MV-4-11 (cell line): ENCODE measurements at places on chromosomes 16 and 17.

DNA sequence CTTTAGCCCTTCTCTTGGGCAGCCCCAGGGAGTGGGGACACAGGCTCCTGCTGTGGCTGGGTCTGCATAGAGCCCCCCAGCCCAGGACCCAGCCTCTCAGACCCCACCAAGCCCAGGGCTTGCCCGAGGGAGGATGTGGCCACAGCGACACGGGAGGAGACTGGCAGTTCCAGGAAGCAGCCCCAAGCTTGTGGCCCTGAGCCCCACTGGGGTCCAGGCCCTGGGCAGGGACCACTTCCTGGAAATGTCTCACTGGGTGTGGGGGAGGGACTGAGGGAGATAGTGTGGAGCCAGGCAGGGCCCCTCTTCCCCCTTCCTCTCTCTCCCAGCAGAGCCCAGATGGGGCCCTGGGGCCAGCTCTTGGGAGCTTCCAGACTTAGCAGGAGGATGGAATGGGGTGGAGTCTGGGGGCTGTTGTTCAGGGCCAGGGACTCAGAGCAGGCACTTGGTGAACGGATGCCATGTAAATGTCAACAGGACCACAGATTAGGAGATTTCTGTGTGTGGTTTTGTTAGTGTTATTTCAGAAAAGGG, 35.3 kb downstream of the ADGRG5 start:
- peak; percentile 45 for DNase-seq

DNA sequence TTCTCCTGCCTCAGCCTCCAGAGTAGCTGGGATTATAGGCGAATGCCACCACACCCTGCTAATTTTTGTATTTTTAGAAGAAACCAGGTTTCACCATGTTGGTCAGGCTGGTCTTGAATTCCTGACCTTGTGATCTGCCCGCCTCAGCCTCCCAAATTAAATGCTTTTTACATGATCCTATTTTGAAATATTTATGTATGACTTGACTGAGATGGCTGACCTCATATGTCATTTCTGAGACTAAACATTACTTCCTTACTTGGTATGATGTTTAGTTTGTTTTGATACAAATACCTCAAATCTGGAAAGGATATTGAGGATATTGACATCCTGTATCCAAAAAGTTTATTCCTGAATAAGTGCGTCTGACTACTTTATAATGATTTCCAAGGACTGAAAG, 11.9 kb downstream of the CALCOCO2 start:
- no peak for DNase-seq

DNA sequence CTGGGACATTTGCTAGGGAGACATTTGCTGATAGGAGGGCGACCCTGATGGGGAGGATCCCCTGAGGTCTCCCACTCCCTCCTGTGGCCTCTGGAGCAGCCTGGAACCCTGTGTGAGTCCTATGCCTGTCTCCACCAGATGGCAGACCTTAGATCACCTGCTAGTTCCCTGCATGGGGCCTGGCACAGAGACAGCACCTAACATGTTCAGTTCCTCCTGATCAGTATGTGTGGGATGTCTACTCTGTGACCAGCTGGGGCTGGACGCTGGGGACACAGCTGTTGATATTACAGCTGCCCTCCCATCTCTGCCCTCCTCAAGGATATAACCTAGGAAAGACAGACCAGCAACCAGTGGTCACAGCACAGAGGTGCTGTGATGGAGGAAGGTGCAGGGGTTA, 1.1 kb upstream of the ADCY7 start:
- peak; percentile 46 for DNase-seq

- DNase-seq = peak; percentile 16
Measured at GRCh38 chr17:29107084-29107483, 64.1 kb downstream of the PIPOX start.

DNA sequence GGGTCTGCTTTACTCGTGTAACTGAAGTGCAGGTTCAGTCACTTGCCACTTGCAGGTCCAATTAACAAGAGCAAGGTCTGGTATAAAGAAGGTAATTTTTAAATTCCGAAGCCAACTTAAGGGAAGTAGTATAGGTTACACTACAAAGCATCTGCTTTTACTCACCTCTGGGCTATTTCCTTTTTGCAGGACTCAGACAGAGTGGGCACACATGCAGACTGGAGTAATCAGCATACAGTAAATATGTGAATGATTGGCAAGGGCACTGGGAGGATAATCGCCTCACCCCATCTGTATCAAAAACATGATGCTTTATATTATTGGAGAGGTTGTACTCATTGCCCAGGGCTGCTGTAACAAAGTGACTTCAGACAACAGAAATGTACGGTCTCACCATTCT, 160.1 kb upstream of the CDH5 start:
- DNase-seq = no peak
